ENCODE measurements at places on chromosomes 4 and X.
A peak's percentile ranks its signal among the peaks of the same experiment; 100 is the strongest.

GRCh38 chrX:2679534-2680485 lies 11.3 kb upstream of the CD99 start:
- no peak for DNase-seq

DNA sequence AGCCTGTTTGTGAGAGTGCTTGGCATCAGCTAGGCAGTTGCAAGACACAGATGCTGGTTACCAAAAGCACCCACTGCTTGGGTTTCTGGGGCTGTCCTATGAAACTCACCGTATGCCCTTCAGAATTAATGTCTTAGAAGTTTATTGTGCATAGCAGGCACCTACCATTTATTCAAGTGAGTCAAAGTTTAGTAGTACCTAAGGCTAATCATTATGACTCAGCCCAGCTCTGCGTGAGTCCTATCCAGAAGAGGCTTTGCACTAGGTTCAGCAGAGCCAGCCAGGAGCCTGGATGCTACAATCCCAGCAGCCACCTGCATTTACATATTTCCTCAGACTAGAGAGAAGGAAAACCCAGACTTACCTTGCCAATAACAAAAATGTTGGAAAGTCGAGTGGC lies 4.2 kb downstream of the RPS4X start:
- no peak for DNase-seq

GRCh38 chrX:56728752-56729151 lies 291 bp upstream of the NBDY start:
- DNase-seq, result no peak

DNA sequence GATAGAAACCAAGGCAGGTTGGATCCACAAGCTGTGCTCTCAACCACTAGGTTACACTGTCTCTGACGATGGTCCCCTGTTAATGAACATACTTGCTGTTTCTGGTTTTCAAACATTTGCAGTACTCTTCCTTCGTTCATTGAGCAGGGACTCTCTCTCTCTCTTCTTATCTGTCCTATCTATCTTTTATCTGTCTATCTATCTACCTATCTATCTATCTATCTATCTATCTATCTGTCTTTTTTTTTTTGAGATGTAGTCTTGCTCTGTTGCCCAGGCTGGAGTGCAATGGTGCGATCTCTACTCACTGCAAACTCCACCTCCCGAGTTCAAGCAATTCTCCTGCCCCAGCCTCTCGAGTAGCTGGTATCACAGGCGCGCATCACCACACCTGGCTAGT lies 9.4 kb upstream of the CT47C1 start:
- no peak for DNase-seq

- no peak for DNase-seq
These were observed 328.7 kb downstream of the PCDH18 start for GRCh38 chr4:137203601-137204000.

DNA sequence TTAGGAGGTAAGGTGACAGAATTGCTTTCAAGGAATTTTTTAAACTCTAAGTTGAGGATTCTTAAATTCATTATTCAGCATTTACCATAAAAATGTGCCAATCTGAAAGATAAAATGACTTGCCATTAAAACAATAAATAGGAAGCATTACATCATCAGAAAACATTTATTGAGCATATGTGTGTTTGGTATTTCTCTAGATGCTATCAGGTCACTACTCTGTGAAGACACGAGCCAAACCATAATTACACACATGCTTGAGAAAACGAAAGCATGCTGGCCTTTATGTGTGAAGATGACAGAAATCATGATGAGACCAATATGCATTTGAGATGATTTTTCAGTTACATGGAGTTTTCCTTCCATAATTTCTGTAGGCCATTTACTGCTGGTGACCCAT lies 12.3 kb upstream of the IL21 start:
- no peak for DNase-seq

DNA sequence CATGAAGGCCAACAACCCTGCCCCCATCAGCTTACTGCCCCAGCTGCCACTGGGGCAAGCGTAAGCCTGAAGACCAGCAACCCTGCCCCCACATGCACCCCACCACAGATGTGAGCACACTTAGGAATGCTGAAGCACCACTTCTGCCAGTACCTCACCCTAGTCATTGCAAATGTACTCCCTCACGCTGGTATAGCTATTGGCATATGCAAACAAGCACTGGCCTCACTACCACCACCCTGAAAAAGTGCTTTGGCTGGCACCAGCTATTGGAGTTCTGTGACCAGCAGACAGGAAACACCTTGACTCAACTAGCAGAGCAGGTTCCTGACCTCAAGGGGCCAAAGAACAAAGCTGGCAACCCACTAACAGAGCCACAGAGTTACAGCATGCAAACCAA lies 534.4 kb upstream of the POU3F4 start:
- DNase-seq, result no peak

- no peak for DNase-seq
These were observed 174.5 kb downstream of the DCLK2 start for GRCh38 chr4:150252741-150253140.

- no peak for DNase-seq
These were observed 6.5 kb downstream of the FAM199X start for GRCh38 chrX:104172788-104173187.

DNA sequence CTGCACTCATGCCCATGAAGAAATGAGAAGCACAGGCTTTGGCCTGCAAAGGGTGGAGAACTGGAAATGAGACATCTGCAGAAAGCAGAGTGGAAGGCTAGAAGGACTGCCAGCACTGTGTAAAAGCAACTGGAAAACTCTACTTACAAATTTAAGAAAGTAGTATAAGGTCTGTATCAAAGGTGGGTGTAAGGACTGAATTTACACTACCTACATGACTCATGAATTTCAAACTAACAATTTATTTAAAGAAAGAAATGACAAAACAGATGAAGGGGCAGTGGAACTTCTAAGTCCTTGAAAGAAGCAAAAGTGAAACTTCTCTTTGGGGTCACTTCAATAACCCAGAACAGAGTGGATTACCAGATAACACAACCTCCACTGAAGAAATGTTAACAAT lies 71.2 kb downstream of the SLC10A7 start:
- DNase-seq, result no peak

DNA sequence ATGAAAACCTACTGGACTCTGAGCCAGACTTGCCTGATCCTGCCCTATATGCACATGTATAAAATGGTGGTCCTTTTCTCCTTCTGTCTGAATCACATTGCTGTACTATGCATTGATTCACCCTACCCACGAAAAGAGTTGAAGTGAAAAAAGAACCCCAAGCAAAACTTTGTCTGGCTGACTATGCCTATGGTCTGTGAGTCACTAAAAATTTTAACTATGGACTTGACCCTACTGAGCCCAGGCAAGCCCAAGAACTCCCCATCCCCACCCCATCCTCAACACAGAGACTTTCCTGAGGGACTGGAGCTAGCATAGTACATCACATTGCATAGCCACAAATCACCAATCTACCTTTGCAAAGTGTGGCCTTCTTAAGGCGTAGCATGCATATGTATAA lies 116.6 kb upstream of the TENM3 start:
- no peak for DNase-seq

DNA sequence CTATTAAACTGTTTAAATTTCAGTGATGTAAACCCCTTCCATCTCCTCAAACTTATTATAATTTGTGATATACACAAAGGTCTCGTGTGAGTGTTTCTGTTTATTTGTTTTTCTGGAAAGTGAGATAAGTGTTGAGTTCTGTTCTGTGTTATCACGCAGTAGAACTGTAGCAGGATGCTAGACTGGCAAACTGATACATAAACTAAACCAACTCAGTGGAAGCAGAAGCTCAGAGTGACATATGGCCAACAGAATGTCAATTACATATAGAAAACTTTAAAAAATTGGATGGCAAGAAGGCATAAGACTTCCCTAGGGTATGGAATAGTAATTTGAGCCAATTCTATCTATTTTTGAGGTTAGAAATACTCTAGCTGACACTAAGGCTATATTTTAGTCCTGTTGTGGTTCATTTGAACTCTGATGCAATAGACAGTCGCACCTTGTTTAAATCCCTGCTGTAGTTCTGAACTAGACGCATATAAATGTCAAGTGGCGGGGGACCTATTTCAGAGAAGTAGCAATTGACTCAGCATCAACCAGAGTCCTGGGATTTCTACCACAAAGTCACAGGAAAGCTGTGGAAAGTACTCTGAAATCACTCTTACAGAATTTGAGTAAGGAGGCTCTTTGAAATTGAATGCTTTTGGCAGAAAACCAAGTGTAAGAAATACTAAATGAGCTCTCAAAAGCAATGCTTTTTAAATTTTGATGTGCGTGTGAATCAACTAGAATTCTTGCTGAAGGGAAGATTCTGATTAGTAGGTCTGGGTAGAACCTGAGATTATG lies 294.4 kb downstream of the INPP4B start:
- DNase-seq, result no peak

- no peak for DNase-seq
These were observed 12.5 kb downstream of the MORC4 start for GRCh38 chrX:106987488-106987887.

DNA sequence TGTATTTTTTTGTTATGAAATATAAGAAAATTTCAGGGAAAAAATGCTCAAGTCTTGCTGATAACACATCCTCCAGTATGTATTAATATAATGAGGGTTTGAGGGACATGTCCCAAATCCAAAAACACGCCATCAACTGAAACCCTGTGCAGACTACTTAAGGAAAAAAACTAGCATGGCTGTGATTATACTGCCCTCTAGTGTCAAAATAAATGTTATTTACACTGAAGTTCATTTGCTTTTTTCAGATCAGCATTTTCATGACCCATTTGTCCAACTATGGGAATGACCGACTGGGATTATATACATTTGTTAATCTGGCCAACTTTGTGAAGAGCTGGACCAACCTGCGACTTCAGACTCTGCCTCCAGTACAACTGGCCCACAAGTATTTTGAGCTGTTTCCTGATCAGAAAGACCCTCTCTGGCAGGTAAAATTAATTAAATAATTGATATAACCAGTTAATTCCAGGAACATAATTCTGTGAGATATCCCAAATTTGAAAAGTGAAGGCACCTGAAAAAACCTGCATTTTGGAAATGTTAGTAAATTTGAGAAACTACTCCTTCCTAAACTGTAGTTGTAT lies 128.5 kb downstream of the PRSS12 start:
- DNase-seq, result peak; percentile 44

DNA sequence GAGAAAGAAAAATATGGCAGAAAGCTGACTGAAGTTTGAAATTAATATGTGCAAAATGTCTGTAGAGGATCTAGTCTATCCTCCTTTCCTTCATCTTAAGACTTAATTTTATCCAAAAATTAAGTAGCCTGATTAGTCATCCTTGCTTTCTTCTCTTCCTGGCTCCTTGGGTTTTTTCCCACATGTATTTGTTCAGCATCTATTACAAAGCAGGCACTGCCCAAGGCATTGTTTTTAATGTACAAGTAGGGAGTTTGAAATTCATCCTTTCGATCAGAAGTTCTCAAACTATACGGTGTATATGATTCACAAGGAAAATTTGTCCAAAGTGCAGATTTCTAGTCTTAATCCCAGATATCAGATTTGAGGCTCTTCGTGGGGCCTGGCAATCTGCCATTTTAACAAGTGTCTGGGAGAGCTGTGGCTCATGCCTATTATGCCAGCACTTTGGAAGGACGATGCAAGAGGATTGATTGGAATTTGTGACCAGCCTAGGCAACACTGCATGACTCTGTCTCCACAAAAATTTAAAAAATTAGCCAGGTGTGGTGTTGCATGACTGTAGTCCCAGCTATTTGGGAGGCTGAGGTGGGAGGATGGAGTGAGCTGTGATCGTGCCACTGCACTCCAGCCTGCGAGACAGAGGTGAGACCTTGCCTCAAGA lies 19.4 kb upstream of the YTHDC1 start:
- no peak for DNase-seq

DNA sequence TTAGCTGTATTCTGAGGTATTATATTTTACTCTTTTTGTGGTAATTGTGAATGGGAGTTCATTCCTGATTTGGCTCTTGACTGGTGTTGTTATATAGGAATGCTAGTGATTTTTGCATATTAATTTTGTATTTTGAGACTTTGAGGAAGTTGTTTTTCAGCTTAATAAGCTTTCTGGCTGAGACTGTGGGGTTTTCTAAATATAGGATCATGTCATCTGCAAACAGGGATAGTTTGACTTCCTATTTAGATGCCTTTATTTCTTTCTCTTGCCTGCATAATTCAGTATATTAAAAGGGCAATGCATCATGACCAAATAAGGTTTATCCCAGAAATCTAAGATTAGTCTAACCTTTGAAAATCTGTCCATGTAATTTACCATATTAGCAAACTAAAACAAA lies 44.7 kb upstream of the EPGN start:
- no peak for DNase-seq

DNA sequence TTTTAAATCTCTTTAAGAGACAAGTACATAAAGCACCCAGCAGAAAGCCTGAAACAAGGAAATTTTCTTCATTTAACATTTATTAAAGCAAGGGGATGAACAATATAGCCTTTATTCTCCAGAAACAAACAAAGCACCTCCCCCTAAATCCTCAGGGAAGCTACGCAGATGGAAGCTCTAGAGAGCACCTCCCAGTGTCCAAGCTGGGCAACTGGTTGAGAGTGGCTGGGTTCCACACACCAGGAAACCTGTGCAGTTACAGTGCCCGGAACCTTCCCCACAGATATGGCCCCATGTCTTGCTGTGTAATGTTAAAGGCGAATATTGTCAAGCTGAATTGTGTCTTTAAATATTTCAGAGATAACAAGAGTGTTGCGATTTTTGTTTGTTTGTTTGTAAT lies 8.9 kb upstream of the TRIML1 start:
- no peak for DNase-seq

- no peak for DNase-seq
These were observed 401.1 kb upstream of the LCORL start for GRCh38 chr4:18422685-18423084.

- DNase-seq, result peak; percentile 41
These were observed 46.2 kb downstream of the SMARCA5 start for GRCh38 chr4:143559757-143560147.

DNA sequence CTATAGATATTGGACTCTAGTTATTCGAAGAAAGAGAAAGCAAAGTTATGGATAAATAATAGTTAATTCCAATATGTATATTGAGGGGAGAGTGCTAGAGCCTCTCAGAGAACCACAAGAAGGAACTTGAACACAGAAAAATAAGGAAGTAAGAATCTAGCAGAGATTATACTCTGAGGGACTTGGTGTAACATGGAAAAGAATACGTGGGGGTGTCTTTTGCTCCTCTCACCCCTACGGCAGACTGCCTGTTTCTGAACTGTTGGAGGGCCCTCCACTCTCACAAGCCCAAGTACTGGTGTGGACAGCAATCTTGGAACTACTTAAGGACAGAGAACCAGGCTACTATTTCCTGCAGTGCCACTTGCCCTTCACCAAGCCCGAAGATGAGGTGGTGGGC lies 1174.4 kb upstream of the PCDH10 start:
- no peak for DNase-seq

DNA sequence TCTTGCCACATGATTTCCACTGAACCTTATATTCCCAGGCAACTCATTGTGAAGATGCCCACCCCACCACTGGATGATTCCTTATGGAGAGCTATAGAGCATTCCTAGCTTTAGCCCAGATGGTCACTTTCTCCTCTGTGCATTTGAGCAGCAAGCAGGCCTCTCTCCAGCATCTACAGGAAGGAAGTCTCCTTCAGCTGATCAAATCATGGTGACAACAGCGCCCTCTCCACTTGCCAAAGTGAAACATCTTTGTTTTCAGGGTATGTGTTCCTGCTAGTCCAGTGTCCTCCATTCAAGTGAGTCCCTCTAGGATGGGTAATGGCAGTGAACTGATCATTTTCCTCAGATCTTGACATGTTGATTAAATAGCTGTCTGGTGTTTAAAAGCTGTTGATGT lies 10.9 kb upstream of the SYTL5 start:
- DNase-seq, result no peak

Data from COR-L47 (cell line).